ENCODE measurements at places on chromosomes 4 and X.
A peak's percentile ranks its signal among the peaks of the same experiment; 100 is the strongest.

- DNase-seq = no peak
Measured at GRCh38 chrX:2391869-2392606, 108.7 kb downstream of the DHRSX start.

GRCh38 chr4:137735561-137736104, 203.3 kb upstream of the PCDH18 start:
- DNase-seq = no peak

- no peak for DNase-seq
Measured at GRCh38 chr4:37650481-37650880, 35.7 kb downstream of the RELL1 start.

- DNase-seq = peak; percentile 82
Measured at GRCh38 chrX:49199906-49200771, at the start of gene SYP. Gene SYP, minus strand, starts transcription at chrX:49200193. Its CDS starts 7 bp downstream, at chrX:49200186.

DNA sequence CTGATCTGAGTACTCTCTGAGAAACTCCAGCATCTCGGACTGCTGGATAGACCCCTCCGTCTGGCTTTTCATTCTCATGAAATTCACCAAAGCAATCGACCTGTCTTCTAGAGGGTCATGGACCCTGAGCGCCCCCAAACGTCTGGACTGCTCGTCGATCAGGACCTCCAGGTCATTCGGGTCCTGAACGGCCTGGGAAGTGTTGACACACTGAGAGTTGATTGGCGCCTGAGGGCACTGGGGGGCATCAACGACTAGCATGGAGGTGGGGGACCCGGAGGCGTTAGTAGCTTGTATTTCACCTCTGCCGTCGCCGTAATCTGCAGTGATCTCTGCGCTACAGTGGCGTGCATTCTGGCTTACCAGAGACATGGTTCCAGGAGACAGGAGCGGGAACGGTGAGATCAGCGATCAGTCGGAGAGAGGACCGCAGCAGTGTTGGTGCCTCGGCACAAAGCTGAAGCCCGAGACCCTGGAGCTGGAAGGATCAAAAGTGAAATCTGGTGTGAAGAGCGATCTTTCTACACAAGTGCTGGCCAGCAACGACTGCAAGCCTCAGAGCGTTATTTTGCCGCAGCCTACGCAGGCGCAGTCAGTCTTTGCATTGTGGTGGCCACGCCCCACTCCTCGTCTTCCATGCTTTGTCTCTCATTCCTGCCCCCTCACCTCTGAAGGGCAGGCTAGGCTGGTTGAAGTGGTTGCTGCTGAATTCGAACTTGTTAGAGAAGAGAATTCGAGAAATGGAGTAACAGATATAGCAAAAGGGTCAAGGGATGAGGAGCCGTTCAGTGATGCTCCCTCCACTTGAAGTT, at the start of gene MAGEE2:
Gene MAGEE2, minus strand, starts transcription at position 575 of the 812 bp plus-strand sequence. Its CDS starts 203 bp downstream, at position 372.
- no peak for DNase-seq

GRCh38 chr4:184544788-184545409, 70.5 kb upstream of the IRF2 start:
- no peak for DNase-seq

GRCh38 chr4:178602833-178603232, 1160.6 kb upstream of the AGA start:
- DNase-seq = no peak

DNA sequence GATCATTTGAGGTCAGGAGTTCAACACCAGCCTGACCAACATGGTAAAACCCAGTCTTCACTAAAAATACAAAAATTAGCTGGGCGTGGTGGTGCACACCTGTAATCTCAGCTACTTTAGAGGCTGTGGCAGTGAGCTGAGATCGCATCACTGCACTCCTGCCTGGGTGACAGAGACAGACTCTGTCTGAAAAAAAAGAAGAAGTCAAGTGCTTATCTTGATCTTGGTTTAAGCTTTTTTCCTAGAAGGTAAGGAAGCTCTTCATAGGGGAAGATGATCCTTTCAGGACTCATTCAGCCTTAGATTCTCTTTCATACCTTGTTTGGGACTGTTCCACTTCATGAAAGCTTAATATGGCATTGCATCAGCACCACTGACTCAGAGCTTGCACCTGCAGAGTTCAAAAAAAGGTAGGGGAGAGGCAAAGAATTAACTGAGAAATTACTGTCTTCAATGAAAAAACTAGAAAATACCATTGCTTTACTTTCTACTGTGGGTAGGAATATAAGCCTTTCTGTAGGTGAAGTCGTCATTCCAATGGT, 70.8 kb upstream of the EPGN start:
- no peak for DNase-seq

DNA sequence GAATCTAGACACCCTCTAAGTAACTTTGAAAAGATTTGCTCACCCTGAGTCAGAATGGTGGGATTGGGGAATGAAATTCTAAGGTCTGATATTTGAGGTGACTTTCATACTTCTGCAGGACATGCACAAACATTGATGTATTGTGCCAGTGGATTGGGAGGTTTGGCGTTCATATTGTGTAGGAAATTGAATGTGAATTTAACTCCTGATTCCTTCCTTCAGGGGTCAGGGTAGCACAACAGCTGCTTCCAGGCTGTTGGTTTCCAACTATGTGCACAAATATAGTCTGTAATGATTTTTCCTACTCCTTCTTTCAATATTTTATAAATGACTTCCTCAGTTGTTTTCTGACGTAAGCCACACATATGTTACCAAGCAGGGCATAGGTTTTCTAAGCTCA, 3.1 kb downstream of the IL1RAPL1 start:
- no peak for DNase-seq

GRCh38 chr4:151569650-151570049, 160.7 kb downstream of the FHIP1A start:
- DNase-seq = no peak

DNA sequence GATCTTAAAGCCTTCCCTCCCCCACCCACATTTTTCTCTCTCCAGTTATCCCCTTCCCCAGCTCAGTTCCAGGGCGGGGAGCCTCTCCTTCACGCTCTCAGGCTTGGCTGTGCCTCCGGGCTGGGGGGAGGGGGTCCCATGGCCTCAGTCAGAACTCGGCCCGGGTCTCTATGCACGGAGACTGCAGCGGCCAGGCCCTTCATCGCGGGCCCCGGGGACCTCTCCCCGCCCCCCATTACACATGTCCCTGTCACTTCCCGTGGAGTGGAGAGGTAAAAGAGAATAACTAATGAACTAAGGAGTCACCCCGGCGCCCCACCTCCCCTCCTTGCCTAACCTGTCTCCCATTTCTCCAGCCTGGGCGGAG, 838 bp upstream of the PRICKLE3 start:
- DNase-seq = no peak

GRCh38 chr4:19425146-19425545, 826.6 kb upstream of the SLIT2 start:
- DNase-seq = no peak

DNA sequence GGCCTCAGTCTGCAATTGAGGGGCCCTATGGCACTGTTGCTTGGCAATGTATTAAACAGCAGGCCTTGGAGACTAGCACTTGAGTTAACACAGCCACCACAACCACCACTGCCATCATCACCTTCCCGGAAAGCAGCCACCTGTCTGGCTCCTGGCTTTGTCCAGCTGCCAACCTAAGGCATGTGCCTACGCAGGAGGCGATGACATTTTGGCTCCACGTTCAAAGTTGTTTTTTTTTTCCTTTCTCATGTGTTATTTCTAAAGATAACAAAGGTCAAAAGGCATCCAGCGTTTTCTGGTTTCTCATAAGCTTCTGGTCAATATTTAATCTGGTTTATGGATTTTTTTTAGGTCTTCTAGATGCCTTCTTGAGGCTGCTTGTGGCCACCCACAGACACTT, 7.5 kb downstream of the CLDN2 start:
- DNase-seq = no peak

DNA sequence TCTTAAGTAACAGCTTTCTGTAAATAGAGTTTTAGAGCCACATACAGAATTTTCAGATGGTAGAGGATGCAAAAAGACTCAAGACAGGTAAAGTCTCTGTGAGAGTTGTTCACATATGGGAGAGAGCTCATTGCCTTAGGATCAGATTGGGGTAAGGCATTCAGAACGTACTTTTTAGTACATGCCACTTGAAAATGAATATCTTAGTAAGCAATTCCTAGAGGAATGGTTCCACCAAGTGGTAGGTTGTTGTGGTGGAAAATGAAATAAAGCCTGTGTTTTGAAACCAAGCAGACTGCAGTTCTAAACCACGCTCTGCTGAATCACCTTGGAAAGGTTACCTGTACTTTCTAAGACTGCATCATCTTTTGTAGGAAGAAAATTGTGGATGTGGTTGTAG, 547.0 kb upstream of the LCORL start:
- no peak for DNase-seq
